ENCODE measurements at places on chromosomes 5 and 9. TPM values are rescaled to one million over a fixed set of nuclear protein-coding genes. Genes with fewer than 3 reads are reported as not detected.

DNA sequence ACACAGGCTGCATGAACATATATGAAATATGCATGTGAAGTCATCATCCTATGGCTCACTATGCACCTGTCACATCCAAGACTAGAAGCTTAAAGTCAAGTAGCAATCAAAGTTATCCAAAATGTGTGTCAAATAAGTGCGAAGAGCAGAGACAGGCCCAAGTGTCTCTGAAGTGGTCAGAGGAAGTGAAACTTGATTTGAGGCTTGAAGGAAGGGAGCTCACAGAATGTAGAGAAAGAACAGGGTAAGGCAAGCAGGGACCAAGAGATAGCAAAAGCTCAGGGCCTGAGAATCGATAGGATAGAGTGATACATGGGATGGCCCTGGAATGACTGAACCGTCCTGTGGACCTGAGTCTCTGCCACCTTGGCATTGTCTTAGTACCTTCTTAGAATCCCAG is 274.3 kb upstream of the TRPC7 start:
- no peak for DNase-seq

- no peak for DNase-seq
Measured at GRCh38 chr9:121691890-121692289, 40.5 kb downstream of the DAB2IP start.

DNA sequence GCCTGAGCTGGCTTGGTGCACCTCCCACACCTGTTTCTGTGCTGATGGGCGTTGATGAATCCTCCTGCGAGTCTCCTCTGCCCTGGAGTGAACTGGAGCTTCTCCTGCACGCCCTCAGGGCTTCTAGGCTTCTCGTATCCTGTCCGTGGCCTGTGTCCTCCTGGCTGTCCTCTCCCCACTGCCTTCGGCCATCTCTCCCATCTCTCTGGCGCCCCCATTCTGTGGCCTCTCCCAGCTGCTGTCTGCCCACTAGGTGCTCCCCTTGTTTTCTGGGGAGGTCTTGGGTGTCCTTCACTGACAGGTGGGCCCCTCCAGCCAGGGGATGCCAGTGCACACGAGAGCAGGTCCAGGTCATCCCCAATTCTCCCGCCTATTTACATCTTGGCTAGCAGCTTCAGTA is 28.8 kb downstream of the AHRR start:
- no peak for DNase-seq

- DNase-seq, result no peak
Measured at GRCh38 chr5:78899922-78900362, 85.2 kb downstream of the ARSB start.

DNA sequence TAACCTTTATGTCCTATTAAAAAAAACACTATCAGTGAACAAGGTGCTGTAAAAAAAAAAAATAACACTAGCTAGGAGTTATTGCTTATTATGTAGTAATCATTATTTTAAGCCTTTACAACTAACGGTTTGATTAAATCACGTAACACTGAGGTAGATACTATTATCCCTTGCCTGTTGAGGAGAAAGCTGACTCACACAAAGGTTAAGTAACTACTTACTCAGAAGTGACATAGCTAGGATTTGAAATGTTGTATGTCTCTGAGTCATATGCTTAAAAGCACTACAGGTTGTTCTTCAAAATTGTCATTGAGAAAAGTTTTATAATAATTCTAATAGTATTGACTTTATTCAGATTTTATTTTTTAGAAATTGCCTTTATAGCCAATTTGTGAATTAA is 8.8 kb downstream of the TENT2 start:
- no peak for DNase-seq

DNA sequence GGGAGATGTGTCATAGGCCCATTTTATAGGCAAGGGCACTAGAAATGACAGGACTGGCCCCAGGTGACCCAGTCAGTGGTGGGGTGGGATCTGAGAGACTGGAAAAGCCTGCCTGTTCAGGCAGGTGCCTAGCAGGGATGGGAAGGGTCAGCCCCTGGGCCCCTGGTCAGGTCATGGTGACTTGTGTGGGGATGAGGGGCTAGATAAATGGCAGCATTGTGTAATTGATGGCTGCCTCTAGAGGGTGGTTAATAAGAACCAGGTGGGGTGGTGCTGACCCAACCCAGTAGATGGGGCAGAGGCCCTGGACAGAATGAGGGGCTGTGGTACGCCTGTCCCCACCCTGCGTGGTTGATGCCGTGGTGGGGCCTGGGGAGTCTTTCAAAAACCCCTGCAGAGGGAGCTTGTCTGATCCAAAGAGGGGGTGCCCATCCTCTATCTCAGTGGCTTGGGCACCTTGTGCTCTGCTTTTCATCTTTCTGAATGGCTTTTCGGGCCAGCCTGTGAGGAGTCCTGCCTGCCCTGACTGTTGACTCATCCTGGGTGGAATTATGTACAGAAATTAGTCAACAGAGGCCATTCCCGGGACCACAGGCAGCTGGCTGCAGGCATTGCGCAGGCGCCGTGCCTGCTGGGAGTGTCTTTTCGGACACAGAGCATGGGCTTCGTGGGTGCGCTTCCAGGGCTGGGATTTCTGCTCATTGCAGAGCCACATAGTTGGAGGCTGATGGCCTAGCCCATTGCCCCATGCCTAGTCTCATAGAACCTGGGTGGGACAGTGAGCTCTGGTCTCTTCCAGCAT is 93.6 kb upstream of the PITX1 start:
- no peak for DNase-seq

- DNase-seq, result no peak
Measured at GRCh38 chr5:174245516-174246075, 200.1 kb downstream of the NSG2 start.

DNA sequence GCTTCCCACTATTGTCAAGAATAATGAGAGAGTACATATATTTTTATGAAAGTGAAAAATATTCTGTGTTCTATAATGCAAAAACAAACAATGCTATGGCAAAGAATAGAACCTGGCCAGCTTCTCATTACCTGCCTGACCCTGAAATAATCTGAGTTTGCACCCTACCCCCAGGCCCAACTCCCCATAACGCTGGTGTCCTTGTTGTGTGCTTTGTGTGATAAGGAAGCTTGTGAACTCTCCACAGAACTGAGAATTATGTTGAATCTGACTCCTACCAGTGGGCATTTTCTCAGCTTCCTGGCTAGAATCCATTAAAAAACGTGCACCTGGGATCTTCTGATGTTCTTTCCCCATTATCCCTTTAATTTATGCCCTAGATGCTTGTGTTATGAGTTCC is 178.0 kb upstream of the GNA14 start:
- no peak for DNase-seq

DNA sequence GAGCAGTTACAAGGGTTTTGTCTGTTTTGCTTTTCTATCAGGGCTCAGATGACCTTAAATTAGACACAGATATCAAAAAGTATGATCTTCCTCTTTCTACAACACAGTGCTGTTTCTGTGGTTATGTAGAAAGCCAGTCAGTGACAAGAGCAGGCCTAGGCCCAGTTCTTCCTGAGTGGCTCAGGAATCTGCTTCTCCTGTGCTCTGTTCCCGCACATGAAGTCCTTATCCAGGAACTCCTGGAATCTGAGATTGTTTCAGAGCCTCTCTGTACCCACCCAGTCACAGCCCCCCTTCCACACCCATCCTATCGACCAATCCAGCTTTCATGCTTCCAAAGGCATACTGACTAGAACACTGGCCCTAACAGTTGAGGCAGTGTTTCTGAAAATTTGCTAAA is 40.4 kb upstream of the SMU1 start:
- peak; percentile 40 for DNase-seq

GRCh38 chr9:95644377-95644776 is 127.6 kb upstream of the PTCH1 start:
- DNase-seq, result no peak

GRCh38 chr5:87872986-87873385 is 395.7 kb downstream of the TMEM161B start:
- no peak for DNase-seq

- peak; percentile 66 for DNase-seq
Measured at GRCh38 chr5:124176692-124177091, 569.7 kb downstream of the ZNF608 start.

DNA sequence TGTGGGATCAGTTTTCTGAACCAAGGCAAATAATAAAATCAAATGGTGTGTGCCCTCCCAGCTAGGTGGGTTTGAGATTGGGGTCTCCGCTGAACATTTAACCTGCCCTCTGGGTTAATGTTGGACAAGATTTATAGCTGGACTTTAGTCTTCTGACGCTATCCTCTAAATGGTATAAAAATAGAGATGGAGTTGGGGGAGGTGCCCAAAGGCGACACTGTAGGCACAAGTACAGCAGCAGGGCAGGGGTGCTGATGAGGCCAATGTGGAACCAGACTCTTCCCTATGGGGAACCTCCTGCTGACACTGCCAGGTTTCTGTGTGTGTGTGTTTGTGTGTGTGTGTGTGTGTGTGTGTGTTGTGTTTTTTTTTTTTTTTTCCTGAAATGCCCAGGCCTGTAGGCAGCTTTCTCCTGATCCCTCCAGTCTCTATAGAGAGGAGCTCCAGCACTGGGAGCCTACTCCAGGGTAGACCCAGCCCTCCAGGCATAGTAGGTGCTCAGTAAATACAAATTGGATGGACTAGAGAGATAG is 37.9 kb downstream of the PCDH1 start:
- no peak for DNase-seq

GRCh38 chr9:3478549-3478953 is 47.2 kb downstream of the RFX3 start:
- DNase-seq, result no peak

- DNase-seq, result no peak
Measured at GRCh38 chr5:140694276-140694675, 3.0 kb downstream of the HARS2 start.

GRCh38 chr9:2966565-2967300 is 122.8 kb upstream of the PUM3 start:
- DNase-seq, result no peak

GRCh38 chr9:110160685-110161084 is 47.3 kb downstream of the C9orf152 start:
- no peak for DNase-seq

- DNase-seq, result no peak
Measured at GRCh38 chr5:87210076-87210475, 57.6 kb upstream of the RASA1 start.

DNA sequence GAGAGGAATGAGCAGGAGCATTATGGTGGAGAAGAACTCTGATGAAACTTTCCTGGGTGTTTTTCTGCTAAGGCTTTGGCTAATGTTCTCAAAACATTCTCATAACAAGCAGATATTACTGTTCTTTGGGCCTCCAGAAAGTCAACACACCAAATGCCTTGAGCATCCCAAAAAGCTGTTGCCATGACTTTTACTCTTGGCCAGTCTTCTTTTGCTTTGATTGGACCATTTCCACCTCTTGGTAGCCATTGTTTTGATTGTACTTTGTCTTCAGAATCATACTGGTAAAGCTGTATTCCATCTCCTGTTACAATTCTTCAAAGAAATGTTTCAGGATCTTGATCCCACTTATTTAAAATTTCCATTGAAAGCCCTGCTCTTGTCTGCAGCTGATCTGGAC is 139.6 kb downstream of the MAN2A1 start:
- no peak for DNase-seq

- DNase-seq, result no peak
Measured at GRCh38 chr5:113723021-113723420, 209.5 kb downstream of the YTHDC2 start.

- no peak for DNase-seq
Measured at GRCh38 chr5:177542816-177543465, 11.4 kb downstream of the FAM193B start.

DNA sequence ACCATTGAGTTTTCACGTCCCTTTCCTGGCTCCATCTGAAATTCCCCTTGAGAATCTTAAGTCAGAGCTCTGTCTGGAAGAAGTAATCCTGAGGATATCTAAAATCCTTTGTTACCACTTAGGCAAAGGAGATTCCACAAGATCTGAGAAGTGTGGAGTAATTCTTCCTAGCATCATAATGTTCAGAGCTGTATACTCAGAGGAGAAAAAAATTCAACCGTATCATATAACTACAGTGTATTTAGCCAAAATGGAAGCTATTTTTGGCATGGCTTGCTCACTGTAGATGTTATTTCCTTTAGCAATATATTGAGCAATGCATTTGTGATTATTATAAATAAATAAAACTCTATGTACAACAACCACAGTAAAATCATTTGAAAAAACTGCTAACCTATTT is 1858.4 kb downstream of the EFNA5 start:
- no peak for DNase-seq

- no peak for DNase-seq
Measured at GRCh38 chr9:91778031-91778430, 172.0 kb downstream of the ROR2 start.

- DNase-seq, result no peak
Measured at GRCh38 chr5:138736293-138736692, 16.9 kb upstream of the CTNNA1 start.

- DNase-seq, result no peak
Measured at GRCh38 chr9:34591917-34592866, 2.7 kb upstream of the CNTFR start.

DNA sequence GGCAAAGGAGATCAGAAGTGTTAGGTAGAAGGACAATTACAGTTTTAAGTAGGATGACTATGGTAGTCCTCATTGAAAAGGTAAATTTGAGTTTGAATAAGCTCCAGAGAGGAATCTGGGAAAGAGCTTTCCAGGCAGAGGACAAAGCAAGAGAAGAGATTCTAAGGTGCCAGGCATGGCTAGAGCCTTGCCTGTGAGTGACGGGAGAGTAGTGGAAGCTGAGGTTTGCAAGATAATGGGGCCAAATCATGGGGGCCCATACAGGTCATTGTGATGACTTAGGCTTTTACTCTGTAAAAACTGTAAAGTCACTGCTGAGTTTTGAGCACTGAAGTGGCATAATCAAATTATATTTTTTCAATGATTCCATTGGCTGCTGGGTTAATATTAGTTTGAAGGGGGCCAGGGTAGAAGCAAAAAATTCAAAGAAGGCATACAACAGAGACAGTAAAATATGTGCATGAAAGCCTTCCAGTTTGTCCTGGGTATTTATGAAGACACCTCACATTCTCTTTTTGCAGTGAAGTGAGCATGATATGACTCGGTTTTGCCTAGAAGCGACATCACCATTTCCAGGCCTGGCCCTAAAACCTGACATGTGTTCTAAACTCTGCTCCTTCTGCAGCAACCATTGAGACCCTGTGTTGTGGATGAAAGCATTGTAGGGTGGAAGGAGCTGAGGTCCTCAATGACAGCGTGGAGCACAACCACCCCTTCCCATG is 279.8 kb upstream of the TNC start:
- DNase-seq, result no peak

- no peak for DNase-seq
Measured at GRCh38 chr5:52328220-52328806, 459.4 kb upstream of the ITGA1 start.

DNA sequence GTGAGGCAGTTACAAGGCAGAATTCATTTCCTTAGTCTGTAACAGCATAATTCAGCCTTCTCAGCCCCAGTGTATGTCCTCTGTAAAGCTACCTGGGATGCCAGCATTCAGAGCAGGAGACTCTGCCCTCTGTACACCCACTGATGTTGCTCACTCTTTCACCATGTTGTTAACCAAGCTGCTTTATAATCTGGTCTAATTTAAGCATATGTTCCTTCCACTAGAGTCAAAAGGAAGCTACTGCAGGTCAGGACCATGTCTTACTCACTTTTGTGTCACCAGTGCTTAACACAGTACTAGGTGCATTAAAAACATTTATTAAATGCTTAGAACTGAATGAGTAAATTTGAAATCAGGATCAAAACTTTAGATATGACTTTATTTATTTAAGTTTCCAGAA is 185.6 kb downstream of the FBXL17 start:
- DNase-seq, result no peak

MPDZ gene
- total RNA-seq, result 46.2 TPM

ANKRD18B gene
- total RNA-seq, result not detected

ETF1 gene
- 28.2 TPM for total RNA-seq

PTPA gene
- total RNA-seq, result 61.6 TPM

PDZD2 gene
- total RNA-seq, result 8.1 TPM

ADAMTS13 gene
- 3.5 TPM for total RNA-seq

BTNL8 gene
- total RNA-seq, result not detected

OBP2B gene
- not detected for total RNA-seq

ACTBL2 gene
- total RNA-seq, result not detected

NTRK2 gene
- total RNA-seq, result 23.8 TPM

Measured in ascending aorta (tissue), 2 donors.